ENCODE measurements at places on chromosomes 2 and 18. TPM values are rescaled to one million over a fixed set of nuclear protein-coding genes. Genes with fewer than 3 reads are reported as not detected.

DNA sequence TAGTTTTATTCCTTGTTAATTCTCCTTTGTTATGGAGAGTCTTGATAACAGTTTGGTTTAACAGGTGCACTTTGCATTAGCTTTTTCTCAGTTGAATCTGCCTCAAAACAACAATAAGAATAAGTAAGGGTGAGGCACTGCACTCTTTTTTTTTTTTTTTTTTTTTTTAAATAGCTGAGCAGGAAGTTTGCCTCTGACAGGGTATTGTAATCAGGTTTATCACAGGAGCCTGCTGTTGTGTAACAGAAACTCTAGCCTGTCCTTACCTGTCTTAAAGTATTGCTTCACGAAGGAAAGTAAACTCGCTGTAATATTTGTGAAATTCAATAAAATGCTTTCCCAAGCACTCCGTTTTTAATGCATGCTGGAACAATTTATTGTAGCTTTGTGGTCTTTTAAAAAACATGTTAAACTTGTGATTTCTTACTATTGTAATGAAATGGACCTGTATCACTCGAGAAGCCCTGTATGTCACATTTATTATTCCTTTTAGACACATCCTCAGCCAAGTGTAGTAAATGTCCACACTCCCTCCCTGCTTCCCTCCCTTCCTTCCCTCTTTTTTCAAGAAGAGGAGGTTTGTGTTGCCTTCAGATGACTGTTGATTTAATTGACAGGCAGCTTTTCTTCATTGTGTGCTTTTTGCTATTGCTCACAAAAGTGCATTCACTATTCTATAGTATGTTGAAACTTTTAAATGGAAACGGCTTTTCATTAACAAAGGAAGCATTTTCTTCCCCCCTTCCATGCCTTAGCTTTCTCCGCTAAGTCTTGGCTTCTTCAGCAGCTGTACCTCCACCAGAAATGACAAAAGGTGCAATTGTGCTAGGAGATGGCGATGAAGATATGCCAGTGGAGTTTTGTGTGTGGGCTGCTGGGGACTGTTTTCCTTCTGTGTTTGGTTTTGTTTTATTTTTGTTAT is 52.7 kb downstream of the TAF1B start:
- DNase-seq, result no peak

- DNase-seq, result no peak
Observed at GRCh38 chr2:223786943-223787342, 50.4 kb downstream of the AP1S3 start.

- DNase-seq, result no peak
Observed at GRCh38 chr18:8707556-8708300, 2.4 kb downstream of the MTCL1 start.

- no peak for DNase-seq
Observed at GRCh38 chr2:215439404-215439803, 3.5 kb upstream of the FN1 start.

GRCh38 chr2:170548304-170548703 is 166.8 kb upstream of the SP5 start:
- no peak for DNase-seq

DNA sequence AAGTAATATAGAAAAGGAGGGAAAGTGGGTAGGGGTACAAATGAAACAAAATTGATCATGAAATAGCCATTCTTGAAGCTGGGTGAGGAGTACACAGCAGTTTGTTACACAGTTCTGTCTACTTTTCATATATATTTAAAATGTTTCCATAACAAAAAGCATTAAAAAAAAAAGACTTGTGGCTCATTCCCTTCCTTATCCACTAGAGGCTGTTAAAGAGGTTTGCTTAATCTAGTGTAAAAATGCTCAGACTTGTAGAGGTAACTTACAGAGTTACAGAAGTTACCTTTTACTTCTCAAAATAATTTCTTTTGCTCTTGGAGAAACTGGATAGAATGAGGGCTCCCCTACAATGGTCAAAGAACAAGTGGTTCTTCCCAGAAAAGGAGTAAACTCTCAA is 8.1 kb upstream of the WIPF1 start:
- no peak for DNase-seq

GRCh38 chr2:40289771-40290404 is 162.0 kb downstream of the SLC8A1 start:
- no peak for DNase-seq

- no peak for DNase-seq
Observed at GRCh38 chr2:47021301-47022009, 105.8 kb upstream of the MCFD2 start.

DNA sequence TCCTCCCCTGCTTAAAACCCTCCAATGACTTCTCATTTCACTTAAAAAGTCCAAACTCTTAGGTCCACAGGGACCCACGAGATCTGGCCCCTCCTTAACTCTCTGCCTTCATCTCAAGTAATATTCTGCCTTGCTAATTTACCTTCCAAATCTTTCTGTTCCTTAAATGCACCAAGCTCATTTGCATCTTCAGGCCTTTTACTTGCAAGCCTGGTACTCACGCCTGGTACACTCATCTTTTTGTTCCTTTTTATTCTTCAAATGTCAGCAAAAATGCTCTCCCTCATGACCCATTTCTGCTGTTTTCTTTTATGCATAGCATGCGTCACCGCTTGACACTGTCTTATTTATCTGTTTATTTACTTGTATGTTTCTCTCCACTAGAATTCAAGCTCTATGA is 2.7 kb upstream of the WIPF1 start:
- no peak for DNase-seq

GRCh38 chr2:128450211-128451024 is 131.8 kb upstream of the HS6ST1 start:
- no peak for DNase-seq

- no peak for DNase-seq
Observed at GRCh38 chr2:27496357-27497287, at the start of gene GCKR. TSS of gene GCKR (plus strand) at chr2:27496839. CDS start at chr2:27496905, 66 bp downstream.

DNA sequence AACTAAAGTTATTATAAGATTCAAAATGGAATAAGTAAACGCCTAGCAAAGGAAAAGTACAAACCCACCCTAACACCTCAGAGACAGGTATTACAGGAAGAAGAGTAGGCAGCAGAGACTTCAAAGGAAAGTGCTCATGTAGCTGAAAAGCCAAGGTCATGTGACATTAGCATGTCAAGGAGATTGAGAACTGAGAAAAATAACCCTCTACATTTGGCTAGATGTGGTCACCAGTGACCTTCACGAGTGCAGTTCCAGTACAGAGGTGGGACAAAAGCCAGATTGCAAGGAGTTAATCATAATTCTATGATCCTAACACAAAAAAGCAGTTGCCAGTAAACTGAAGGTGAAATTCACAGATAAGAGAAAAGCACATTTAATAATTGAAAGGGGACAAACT is 252.7 kb downstream of the ZEB2 start:
- no peak for DNase-seq

DNA sequence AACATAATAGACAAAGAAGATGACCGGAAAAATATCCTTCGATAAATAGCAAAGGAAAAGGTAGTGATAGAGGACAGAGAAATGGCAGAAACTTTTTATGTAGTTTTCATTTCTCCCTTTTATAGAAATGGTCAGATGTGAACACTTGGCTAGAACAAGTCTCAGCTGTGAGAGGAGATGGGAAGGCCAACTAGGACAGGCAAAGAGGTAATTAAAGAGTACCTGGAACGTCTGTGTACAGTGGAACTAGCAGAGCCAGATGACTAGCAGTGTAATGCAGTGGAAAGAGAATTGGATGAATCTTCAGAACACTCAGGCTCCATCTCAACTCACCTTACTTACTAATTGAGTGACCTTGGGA is 69.2 kb downstream of the NABP1 start:
- no peak for DNase-seq

DNA sequence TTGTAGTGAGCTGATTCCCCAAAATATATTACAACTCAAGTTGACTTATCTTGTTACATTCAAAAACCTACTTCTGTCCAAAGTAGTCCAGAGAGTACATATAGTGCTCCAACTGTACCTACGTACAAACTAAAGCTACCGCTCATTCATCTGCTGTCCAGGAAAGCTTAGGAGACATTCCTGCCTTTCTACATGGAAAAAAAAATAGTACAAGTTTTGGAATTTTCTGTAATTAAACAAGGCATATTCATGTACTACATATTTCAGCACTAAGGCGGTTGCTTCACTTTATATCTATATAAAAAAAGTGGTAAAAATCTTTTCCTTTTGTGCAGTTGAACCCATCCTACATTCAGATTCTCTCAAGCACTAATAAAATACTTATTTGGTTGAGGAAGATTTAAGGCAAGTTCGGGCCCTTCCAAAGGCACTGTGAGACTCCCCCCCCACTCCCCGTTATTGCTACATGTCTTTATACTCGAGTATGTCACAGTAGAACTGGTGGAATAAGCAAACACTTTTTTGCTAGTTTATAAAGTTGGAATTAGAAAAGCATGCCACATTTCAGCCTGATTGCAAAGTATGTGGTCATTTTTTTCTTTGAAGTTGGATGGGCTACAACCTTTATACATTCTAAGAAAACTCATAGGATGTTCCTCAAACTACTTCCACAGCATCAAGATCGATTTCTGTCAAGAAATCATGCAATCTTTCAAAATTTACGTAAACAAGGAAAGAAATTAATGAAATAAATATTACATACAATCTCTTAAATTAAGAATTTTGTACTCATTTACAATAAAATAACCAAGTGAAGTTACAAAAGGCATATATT is 3.7 kb downstream of the ZFP36L2 start:
- no peak for DNase-seq

GRCh38 chr2:63853527-63854310 is 12.0 kb downstream of the UGP2 start:
- DNase-seq, result no peak

GRCh38 chr2:162241571-162241970 is 1.7 kb downstream of the FAP start:
- DNase-seq, result no peak

GRCh38 chr18:36602071-36602470 is 226.7 kb downstream of the TPGS2 start:
- DNase-seq, result no peak

DNA sequence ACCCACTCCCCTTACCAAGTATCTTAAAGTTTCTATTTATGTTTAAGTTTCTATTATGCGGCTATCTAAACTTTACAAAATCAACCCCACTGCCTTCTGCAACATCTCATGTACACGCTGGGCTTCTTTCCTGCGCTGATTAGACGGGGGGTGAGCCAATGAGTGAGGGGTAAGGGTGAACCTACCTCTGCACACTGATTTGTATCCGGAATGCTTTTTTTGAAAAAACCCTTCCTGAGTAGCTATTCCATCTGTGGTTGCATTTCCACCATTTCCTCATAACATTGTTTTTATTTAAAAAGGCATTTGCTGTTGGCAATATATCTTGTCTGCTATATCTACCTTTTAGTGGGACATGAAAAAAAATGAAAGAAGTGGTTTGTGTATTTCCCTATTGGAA is 6.3 kb downstream of the ALPG start:
- no peak for DNase-seq

DNA sequence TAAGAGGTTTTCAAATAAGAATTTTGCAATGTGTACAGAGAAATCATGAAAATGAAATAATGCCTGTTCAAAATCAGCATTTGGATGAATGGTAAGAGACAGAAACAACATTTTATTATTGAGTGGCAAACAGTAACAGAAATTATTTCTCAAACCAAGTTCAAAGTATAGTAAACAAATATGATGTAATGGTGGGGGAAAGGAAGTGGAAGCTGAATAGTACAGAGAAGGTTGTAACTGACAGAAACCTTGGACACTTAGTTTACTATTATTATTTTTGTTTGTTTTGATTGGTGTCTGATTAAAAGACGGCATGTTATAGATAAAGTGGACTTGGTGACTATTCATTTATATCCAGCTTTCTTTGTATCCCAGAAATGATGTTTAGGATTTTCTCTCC is 1637.4 kb upstream of the ACVR2A start:
- no peak for DNase-seq

DNA sequence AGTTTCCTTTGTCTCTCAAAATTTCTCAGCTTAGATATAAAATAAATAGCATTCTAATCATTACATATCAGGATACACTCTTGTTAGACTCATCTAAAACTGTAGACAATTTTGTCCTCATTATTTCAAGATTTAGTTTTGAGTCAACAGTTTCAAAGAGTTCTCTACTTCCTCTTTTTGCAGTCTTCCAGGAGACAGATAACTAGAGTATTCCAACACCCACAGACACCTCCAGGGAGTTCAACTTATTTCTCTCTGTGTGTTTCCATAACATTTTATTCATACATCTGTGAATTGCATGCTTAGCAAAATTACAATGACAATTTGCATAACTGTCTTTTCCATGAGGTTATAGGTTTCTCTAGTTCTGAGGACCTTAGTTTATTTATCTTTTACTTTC is 166.6 kb upstream of the HNMT start:
- DNase-seq, result no peak

- no peak for DNase-seq
Observed at GRCh38 chr2:196213252-196213980, 42.0 kb upstream of the STK17B start.

DNA sequence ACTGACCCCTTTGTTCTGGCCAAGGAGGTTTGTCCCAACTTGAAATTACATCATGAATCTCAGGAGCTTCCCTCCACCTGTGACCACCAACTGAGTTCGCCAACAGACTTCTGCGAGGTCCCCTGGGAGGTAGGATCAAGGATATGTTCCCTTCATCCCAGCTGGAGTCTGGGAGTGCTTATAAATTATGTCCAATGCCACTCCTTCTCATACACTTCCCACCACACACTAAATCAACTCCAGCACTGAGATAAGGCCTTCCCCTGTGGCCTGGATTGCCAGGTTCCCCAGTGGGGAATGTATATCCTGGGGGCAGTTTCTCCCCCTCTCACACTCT is 99.2 kb downstream of the RND3 start:
- DNase-seq, result no peak

GRCh38 chr2:189683348-189683747 is 8.9 kb downstream of the ANKAR start:
- DNase-seq, result no peak

GRCh38 chr2:78811955-78812610 is 213.4 kb upstream of the REG3G start:
- DNase-seq, result no peak

DNA sequence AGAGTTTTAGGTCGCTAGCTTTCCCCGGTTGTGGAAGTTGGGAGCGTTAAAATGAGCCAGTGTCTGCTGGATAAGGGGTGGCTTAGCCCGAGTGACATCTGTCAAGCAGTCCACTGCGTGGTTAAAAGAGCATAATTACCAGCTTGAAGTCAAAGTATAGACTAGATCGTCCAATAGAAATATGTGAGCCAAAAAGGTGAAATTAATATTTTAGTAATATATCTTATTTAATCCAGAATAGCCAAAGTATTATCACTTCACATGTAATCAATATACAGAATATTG is 654 bp downstream of the COMMD1 start:
- DNase-seq, result no peak

- no peak for DNase-seq
Observed at GRCh38 chr18:12589448-12589847, 68.5 kb downstream of the SPIRE1 start.

SLC30A3 gene
- 2.1 TPM for total RNA-seq

EPAS1 gene
- total RNA-seq, result 465 TPM

FAM110C gene
- total RNA-seq, result 5.1 TPM

SERPINB10 gene
- not detected for total RNA-seq

LIMS4 gene
- not detected for total RNA-seq

REG3A gene
- not detected for total RNA-seq

PID1 gene
- total RNA-seq, result 48.5 TPM

D2HGDH gene
- total RNA-seq, result 54.4 TPM

CD8B gene
- total RNA-seq, result 0.55 TPM

MEP1B gene
- not detected for total RNA-seq

COLEC12 gene
- 28.4 TPM for total RNA-seq

GPR75 gene
- total RNA-seq, result 2.1 TPM

TAF4B gene
- total RNA-seq, result 16.1 TPM

PRSS56 gene
- total RNA-seq, result not detected

PAX8 gene
- 23.9 TPM for total RNA-seq

Data from uterus (tissue), 4 donors.